ENCODE measurements at places on chromosomes 7 and 10.

DNA sequence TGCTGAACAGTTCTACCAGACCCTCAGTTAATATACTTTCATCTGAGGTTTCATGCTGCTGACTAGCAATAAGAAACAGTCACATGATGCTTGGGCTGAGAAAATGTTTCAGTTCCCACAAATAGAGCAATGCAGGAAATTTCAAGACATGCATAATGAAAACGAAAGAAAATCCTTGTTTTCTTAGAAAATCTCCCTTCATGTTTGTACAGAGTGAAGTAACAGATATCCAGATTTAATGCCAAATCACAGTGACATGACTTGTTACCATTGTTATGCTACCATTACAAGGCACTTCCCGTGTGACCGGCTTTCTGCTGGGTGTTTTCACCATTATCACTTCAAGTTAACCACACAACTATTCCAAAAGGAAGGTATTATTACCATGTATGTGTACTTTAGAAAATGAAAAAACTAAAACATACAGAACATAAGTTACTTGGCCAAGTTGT, 121.7 kb downstream of the DOCK4 start:
- DNase-seq, result no peak

GRCh38 chr10:34809796-34810195, 5.3 kb downstream of the PARD3 start:
- DNase-seq, result no peak

GRCh38 chr7:95318501-95319100, 5.7 kb downstream of the PON1 start:
- DNase-seq, result peak; percentile 76

GRCh38 chr10:34655286-34656170, 159.6 kb downstream of the PARD3 start:
- peak; percentile 4 for DNase-seq

GRCh38 chr10:117184296-117184695, 13.0 kb upstream of the KCNK18 start:
- DNase-seq, result no peak

GRCh38 chr10:63901228-63901627, 380.0 kb downstream of the REEP3 start:
- no peak for DNase-seq

DNA sequence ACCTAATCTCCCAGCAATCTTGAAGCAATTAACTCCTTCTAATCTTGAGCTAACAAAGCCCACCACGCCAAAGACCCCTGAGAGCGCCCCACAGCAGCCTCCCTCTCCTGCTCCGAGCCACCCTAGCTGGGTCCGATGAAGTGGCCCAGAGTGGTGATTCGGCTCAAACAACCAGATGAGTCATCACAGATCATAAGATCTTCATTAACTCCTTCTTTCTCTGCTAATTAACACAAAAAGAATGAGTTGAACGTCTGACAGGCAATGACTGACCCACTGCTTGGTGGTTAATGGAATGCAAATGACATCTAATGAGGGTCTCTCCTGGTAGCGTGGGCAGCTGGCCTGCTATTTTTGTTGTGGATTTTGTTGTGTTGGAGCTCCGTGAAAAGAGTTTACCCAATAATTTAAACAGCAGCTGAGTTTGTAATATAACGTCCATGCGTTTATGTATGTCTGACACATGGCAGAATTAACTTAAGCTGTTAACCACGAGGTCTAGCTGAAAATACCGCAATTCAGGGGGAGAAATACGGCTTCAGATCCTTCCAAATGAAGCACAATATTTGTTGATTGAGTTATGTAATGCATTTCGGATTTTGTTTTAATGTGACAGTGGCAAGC, 161.4 kb downstream of the RAB11FIP2 start:
- DNase-seq, result no peak

Measured in NCI-H1092 (cell line).